ENCODE measurements at places on chromosomes 12 and 14.

DNA sequence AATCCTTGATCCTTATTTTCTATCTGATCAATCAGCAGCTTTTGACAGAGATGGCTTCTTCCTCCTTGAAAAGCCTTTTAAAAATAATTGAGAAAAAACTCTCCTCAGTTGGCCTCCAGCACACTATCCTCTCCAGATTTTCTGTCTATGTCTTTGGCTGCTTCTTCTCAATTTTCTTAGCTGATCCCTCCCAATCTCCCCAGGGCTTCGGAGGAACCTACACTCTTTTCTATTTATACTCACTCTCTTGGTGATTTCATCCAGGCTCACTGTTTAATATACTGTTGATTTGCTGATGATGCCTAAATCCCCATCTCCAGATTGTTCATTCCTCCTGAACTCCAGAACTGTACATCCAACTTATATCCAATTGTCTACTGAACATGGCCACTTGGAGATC is 54.8 kb downstream of the RDH12 start:
- DNase-seq = no peak

DNA sequence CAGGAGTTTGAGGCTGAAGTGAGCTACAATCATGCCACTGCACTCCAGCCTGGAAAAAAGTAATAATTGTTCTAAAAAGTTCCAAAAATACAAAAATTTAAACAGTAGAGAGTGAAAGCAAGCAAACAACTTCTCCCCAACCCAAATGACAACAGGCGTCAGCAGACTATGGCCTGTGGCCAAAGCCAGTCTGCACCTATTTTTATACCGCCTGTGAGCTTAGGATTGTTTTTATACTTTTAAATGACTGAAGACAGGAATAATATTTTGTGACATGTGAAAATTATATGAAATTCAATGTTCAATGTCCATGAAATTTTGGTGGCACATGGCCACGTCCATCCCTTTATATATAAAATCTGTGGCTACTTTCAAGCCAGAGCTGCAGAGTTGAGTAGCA is 48.2 kb upstream of the TMCC3 start:
- DNase-seq = no peak

- DNase-seq = peak; percentile 79
Observed at GRCh38 chr12:57899010-57899662, 42.2 kb upstream of the ATP23 start.

DNA sequence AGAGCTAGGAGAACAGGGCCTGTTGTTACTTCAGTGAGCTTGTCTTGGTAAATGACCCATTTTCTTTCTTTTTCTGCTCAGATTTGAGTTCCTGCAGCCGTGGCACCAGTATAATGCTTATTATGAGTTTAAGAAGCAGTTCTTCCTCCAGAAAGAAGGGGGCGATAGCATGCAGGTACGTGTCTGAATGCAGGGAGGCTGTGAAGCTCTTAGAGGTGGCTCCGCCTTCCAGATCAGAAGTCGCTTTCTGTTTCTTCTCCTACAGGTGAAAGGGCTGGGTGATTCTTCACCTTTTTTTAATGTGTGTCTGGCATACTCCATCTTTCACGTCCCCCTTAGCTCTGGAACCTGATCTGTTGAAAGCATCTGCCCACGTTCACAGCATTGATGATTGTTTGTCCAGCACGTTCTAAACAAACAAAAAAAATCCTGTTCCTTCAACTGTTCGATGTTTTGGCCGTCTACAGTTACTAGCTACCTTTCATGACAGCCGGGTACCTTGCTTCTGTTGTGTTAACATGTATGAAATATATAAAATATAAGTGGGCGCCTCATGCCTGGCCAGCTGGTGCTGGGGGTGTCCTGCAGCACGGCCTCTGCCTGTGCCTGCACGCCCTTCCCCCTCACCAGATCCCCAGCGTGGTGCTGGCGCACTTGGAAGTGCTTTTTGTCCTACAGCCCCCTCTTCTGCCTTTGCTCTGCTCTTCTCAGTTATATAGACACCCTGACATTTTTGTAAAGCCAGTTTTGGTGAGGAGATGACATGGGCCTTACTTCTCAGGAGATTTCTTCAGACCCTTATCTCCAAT is 44.6 kb downstream of the SFSWAP start:
- peak; percentile 33 for DNase-seq

GRCh38 chr14:24369463-24369862 is 1.5 kb downstream of the NFATC4 start:
- no peak for DNase-seq

GRCh38 chr14:33534632-33535031 is 416.2 kb downstream of the EGLN3 start:
- no peak for DNase-seq

- no peak for DNase-seq
Observed at GRCh38 chr14:55221186-55221585, 29.8 kb upstream of the DLGAP5 start.

GRCh38 chr12:53495903-53496751 is 3.1 kb downstream of the MAP3K12 start:
- no peak for DNase-seq

DNA sequence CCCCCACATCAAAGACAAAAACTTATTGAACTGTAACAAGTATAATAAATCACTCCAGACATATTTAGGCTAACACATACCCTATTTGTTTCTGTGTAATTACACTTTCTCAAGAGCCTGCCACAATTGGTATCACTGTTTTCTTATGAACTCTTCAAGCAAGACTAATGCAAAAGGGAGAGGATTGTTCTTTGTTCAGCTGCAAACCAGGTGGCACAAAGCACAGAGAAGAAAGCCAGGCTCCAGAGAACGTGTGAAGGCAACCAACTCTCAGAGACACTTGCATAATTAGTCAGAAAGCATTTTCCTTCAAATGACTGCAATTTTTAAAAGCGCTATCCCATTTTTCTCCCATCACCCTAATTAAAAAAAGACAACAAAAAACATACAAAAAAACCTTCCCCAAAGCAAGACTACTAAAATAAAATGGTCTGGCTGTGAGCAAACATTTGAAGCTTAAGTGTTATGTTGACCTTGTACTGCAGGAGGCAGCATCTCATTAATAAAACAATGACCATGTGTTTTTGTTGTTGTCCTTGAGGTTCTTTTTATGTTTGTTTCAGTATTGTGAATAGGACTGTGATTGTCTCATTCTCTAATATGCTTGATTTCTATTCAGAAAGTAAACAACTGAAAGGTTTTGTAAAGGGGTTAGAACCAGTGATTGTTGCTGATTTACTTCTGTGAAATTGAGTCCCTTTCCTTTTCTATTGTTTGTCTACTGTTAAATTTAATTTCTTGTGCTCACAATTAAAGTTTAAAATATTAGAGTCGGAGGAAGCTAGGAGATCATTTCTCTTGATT is 452.7 kb upstream of the PDE3A start:
- no peak for DNase-seq

DNA sequence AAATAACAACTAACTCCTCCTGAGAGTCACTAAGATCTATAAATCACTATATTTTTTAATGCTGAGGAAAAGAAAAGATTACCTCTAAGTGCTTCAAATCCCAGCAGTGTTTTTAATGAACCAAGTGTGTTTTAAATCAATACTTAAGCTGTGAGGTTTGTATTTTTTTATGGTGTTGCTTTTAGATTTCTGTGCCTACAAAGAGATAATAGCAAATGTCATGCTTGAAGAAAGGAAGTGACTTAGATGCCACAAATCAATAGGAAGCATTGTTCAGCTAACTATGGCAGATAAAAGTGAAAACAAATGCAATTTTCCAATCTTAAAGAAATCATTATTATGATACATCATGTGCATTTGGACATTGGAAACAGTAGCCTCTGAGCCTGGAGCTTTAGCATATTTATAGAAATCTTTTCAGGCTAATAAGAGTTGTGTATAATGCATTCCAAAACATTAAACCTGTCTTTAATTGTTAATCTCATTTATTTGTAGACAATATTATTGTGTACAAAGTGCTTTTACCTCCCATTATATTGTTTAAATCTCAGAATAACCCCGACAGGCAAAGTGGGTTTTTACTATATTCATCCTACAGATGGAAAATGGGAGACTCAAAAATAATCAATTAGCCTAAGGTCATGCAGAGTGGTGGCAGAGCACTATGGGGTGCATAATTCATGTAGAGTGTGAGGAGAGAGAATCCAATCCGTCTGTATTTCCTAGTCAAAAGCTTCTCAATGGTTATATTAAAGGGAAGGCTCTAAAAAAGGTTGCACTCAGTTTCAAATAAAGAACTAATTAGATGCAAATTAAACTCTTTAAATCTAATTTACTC is 486.2 kb downstream of the NAV3 start:
- DNase-seq = no peak

GRCh38 chr12:64946132-64946829 is 121.8 kb downstream of the TBC1D30 start:
- no peak for DNase-seq

- DNase-seq = no peak
Observed at GRCh38 chr12:119672194-119672593, 4.3 kb downstream of the PRKAB1 start.

- no peak for DNase-seq
Observed at GRCh38 chr14:69500736-69501135, 16.2 kb downstream of the PLEKHD1 start.

GRCh38 chr14:94066089-94066676 is 14.8 kb downstream of the DDX24 start:
- DNase-seq = no peak

DNA sequence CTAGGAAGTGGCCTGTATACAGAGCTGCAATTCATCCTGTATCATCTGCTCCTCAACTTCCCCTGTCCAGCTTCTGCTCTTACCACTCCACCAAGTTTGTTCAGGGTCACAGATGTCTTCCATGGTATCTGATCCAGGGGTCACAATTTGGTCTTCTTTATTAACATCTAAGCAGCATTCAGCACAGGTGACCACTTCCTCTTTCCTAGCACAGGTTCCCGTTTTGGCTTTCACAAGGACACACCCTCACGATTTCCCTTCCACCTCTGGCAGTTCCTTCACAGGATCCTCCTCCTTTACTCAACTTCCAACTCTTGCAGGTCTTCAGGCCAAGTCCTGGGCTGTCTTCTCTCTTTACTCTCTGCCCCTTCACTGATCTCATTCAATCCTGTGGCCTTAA is 93.6 kb downstream of the TTC7B start:
- DNase-seq = no peak

GRCh38 chr12:47950856-47951468 is 12.4 kb upstream of the TMEM106C start:
- DNase-seq = no peak

DNA sequence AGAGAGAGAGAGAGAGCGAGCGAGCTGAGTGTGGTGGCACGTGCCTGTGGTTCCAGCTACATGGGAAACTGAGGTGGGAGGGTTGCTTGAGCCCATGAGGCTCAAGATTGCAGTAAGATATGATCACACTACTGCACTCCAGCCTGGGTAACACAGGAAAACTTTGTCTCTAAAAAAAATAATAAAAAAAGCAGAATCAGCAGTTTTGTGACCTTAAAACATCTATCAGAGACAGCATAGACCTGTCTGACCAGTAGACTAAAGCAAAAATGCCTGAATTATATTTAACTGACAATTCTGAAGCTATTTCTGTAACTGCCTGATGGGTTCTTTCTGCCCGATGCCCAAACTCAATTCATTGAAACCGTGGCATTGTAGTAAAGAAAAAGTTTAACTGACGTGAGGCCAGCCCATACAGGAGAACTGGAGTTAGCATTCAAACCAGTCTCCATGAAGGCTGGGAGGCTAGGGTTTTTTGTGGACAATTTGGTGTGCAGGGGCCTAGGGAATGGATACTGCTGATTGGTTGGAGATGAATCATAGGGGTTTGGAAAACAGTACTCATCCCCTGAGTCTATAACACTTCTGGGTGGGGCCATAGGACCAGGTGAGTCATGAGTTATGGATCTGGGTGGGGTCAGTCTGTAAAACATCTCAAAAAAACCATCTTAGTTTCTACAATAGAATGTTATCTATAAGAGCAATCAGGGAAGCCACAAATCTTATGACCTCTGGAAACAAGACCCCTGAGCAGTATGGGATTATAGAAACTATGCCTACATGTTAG is 8.0 kb upstream of the RASSF8 start:
- DNase-seq = no peak

DNA sequence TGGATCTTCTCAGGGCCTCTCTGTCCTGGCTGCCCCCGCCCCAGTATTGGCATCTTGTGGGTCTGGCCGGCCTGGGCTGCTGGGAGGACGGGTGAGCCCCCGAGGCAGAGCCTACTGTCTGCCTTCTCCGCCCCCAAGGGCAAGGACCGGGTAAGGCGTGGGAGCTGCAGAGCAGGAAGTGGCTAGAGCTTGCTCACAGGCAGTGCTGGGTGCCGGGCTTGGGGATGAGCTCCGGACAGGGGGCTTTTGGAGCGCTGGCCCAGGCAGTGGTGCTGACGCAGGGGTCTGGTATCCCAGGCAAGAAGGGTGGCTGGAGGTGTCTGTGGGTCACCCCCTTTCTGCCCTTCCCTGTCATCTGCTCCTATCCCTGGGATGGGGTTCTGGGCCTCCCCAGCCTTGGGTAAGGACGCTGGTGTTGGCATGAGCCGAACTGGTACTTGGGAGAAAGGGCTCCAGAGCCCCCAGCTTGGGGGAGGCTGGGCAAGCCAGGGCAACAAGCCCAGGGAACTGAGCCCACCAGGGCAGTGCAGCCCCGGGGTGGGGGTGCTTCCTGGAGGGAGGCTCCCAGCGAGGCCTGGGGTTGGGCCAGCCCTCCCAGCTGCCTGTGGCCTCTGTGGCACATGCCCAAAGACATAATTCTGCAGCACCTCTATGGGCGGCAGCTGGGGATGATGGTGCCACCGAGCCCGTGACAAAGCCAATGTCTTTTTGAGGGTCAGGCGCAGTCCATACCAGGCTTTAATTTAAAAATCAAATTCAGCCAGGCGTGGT is 126.3 kb downstream of the KIF26A start:
- DNase-seq = no peak

- no peak for DNase-seq
Observed at GRCh38 chr12:56461235-56462159, 6.9 kb upstream of the SPRYD4 start.

DNA sequence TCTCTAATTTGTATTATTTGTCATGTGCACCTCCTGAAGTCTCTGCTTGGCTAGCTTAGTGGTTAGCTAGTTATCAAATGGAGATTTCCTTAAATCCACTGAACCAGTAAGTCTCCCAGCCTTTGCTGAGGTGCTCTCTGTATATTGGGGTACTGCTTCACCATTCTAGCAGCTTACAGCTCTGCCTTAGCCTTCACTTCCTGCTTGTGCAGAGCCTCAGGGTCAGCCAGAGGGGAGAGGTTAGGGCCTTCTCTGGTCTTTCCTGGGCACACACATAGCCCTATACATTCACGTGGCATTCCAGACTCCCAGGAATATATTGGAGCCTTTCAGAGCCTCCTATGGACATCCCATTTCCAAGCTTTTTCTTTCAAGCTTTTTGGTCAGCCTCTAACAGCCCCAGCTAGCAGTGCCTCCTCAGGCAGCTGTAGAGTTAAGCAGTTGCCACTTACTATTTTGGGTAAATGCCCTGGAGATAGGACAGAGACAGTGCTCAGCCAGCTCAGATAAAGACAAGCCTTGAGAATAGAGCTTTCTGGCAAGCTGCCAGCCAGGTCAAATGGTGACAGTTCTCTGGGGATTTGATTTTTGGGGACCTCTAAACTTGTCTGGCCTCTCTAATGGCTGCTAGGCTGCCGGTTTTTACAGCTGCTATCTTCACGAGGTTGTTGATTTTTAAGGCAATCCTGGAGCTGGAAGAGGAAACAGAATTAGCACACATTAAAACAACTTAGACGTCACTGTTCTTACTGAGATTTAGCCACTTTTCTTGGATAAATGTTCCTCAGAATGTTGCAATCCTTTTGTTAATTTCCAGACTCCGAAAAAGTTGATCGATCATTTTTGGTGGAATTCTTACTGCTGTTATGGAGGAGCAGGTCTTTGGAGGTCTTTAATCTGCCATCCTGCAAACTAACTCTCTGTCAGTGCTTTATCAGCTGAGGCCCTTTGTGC is 32.9 kb downstream of the FBXW8 start:
- no peak for DNase-seq

- no peak for DNase-seq
Observed at GRCh38 chr14:73287071-73287470, 49.8 kb downstream of the PAPLN start.

- no peak for DNase-seq
Observed at GRCh38 chr12:59650588-59651228, 54.9 kb downstream of the SLC16A7 start.

All from activated CD4-positive, alpha-beta T cell treated with anti-CD3 and anti-CD28 coated beads, Interleukin-2, amount 50 U/mL, for 48 hours (primary cell).